Osteoblast (primary cell): ENCODE measurements at places on chromosomes 4 and X.

- no peak for DNase-seq
Observed at GRCh38 chrX:104343428-104344129, 88.8 kb upstream of the ESX1 start.

- no peak for DNase-seq
Observed at GRCh38 chrX:71669492-71669891, 2.1 kb downstream of the LOC101059915 start.

- DNase-seq = no peak
Observed at GRCh38 chrX:39550795-39551361, 546.9 kb downstream of the BCOR start.

GRCh38 chr4:120065974-120066516 is 603 bp downstream of the MAD2L1 start:
- no peak for DNase-seq

- no peak for DNase-seq
Observed at GRCh38 chr4:62953752-62954151, 1455.5 kb downstream of the TECRL start.
